IMR-90 (cell line): ENCODE measurements at places on chromosomes 5 and 9. TPM values are rescaled to one million over a fixed set of nuclear protein-coding genes. Genes with fewer than 3 reads are reported as not detected.

The STPG3 gene
- not detected in 2 replicates for total RNA-seq

- peak; percentile 59 for DNase-seq
Measured at GRCh38 chr5:142587354-142587965, 98.4 kb downstream of the FGF1 start.

DNA sequence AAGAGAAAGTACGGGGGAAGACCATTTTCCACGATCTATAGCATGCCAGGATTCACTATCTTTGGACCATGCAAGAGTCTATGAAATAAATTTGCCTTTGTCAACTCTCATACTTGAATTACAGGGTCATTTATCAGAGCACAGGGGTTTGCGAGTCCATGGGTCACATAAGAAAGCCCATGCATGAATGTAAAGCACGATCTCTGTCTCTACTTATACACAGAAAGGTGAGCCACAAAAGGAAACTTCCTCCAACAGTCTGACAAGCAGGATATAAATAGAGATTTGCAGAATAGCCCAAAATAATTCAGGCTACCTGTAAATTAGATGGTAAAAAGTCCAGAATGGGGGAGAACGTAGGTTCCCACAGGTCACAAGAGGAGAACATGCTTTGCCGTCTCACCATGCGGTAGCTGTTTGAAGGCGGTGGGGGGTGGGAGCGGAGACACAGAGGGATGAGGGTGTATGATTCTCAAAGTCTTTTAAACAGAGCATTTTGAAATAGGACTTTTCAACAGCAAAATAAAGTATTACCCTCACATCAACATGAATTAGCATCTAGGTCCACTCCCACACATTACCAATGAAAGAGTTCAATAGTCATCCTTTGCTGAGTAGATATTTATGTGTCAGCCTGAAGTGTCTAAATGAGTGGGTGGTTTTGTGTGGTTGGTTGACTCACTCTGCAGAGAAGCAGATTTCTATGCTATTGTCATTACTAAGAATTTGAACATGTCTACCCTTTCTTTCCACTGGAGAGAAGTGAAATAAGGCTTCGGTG, 279.7 kb downstream of the EBF1 start:
- peak; percentile 33 for DNase-seq

GRCh38 chr5:78747055-78747454, 98.5 kb upstream of the LHFPL2 start:
- no peak for DNase-seq

- DNase-seq: no peak
Measured at GRCh38 chr9:136104488-136104800, 9.4 kb upstream of the NACC2 start.

The DAPK1 gene
- total RNA-seq: under 0.01 TPM in 2 replicates

The FCN1 gene
- not detected in 2 replicates for total RNA-seq

- no peak for DNase-seq
Measured at GRCh38 chr5:84805473-84805872, 420.8 kb upstream of the EDIL3 start.

DNA sequence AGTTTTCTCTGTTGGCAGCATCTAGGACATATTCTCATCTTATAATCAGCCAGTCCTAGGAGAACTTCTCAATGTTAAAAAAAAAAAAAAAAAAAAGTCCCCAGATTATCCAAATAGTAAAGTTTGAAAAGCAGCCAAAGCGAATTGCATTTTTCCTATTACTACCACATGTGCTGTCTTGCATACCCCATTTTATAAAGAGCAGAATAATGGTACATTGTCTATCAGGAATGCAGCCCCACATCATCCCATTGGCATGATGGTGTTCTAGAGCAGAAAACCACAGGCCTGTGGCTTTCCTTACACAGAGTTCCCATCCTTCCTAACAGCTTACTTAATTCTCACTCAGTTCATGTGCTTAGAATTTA, 381.6 kb downstream of the TMEM38B start:
- peak; percentile 4 for DNase-seq

The CKMT2 gene
- total RNA-seq: 0.28 and 0.36 TPM in 2 replicates

- peak; percentile 75 for DNase-seq
Measured at GRCh38 chr9:132074736-132075135, 4.9 kb downstream of the MED27 start.
